ENCODE measurements at places on chromosomes 11 and 22.

- DNase-seq = peak; percentile 3
These were observed 27.8 kb upstream of the ZNRF3 start for GRCh38 chr22:28855355-28856094.

- DNase-seq = no peak
These were observed 39.1 kb downstream of the SLC35F2 start for GRCh38 chr11:107819361-107820014.

DNA sequence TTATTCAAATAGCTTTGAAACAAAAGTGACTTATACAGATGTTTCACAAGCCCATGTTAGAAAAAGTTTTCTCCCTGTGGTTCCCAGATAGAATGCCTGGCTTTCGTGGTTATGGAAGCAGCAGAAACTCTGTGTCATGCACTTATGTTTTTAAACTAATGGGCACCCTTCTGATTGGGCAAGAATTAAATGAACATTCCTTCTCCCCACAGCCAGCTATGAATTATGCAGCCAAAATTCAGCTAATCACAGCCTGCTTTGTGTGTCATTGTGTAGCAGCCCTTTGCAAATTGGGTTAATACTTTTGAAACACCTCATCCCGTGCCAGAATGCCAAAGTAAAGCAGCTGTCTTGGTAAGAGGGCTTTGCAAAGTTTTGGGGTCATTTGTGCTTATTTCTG, 46.9 kb downstream of the PANX1 start:
- DNase-seq = no peak

- DNase-seq = no peak
These were observed 397.6 kb downstream of the BUD13 start for GRCh38 chr11:116375221-116375620.

DNA sequence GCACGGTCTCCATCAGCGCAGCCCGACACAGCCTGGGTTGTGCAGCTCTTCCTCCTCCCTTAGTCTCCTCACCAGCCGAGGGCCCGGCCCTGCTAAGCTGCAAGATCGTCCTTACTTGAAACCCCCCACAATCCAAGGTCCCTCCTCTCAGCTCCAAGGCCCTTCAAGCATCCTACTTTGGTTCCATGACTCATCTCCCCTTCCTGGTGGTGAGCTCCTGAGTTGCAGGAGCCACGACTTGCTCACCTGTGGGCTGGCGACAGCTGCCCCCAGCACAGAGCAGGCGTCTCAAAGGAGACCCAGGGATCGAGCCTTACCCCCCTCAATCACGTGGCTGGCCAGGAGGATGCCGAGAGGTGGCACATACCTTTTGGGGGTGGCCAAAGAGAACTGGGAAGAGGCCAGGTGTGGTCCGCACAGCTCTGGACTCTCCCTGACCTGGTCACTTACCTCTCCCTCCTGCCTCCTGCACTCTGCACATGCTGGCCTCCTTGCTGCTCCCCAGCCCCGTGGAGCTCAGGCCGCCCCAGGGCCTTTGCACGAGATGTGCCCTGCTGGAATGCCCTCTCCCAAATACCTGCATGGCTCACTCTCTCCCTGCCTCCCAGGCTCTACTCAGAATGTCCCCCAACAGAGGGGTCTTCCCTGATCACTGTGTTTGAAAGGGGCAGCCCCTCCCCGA, 35.2 kb upstream of the FADD start:
- DNase-seq = no peak

Measured in stimulated activated CD8-positive, alpha-beta memory T cell treated with anti-CD3 and anti-CD28 coated beads, Interleukin-4, amount 100 ng/mL, for 1 hour (primary cell).